ENCODE measurements at places on chromosomes 4 and X.

DNA sequence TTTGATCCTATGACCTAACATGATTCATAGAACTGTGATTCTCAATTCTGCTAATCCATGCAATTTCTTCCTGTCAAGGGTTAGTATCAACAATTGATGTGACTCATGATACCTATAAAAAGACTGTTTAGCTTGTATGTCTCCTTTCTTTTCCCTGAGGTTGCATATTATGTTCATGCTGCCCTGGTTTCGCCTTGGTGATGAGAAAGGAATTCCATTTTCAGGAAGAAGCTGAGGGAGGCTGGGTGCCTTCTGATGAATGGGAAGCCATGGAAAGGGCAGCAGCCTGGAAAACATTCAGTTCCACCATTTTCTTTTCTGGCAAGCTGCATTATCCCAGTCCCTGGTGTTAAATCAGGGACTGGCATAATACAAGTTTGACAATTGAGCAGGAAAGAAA, 976.5 kb downstream of the RPA4 start:
- no peak for DNase-seq

DNA sequence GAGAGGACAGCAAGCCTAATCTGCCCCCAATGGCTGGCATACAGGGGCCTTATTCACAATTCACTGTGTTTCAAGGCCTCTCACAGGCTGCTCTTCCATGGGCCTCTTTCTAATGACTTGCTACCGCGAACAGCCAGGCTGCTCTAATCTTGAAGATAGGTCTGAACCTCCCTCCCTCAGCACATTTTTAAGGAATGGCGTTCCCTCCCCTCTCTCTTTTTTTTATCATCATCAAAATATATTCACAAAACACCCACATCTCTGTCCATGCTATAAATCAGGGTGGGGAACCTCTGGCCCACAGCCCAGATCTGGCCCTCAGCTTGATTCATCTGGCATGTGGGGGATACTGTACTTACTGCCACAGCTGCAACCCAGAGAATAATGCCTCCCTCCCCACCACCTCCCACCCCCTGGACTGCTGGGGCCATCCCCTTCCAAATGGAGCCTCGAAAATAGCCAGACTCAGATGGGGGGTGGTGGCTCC, 76.2 kb upstream of the PLAC1 start:
- no peak for DNase-seq

- DNase-seq, result no peak
Observed at GRCh38 chr4:140372751-140373327, 607 bp upstream of the SCOC start.

DNA sequence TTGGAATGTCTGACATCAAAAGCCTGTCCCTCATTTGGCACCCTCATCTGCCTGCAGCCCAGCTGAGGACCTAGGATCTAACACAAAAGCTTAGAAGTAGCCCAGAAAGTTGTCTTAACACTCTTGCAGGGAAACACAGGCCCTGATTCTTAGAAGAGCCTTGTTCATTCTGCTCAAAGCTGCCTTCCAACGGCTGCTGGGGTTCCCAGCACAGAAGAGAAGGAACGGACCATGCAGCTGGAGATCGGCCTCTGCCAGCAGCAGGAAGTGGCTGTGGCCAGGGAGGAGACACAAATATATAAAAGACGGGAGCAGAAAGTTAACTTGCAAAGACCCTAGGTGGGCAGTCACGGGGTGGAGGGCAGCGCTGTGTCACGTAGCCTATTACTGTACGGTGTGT, 20.4 kb downstream of the PRPS2 start:
- DNase-seq, result no peak

- DNase-seq, result no peak
Observed at GRCh38 chr4:144820728-144821085, 174.8 kb downstream of the HHIP start.

- no peak for DNase-seq
Observed at GRCh38 chrX:10990976-10991375, 120.2 kb upstream of the HCCS start.

DNA sequence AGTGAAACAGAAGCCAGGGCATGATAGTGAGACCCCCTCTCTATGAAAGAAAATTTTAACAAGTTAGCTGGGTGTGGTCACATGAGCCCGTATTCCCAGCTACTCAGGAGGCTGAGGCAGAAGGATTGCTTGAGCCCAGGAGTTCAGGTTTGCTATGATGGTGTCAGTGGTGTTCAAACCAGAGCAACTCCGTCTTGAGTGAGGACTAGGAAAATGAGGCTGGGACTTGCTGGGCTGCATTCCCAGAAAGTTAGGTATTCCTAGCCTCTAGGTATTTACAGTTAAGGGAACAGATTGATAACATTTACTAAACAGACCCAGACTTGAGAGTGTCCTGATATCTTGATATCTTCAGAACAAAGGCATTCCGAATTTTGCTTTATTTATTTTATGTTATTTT, 37.0 kb upstream of the NOCT start:
- DNase-seq, result no peak

DNA sequence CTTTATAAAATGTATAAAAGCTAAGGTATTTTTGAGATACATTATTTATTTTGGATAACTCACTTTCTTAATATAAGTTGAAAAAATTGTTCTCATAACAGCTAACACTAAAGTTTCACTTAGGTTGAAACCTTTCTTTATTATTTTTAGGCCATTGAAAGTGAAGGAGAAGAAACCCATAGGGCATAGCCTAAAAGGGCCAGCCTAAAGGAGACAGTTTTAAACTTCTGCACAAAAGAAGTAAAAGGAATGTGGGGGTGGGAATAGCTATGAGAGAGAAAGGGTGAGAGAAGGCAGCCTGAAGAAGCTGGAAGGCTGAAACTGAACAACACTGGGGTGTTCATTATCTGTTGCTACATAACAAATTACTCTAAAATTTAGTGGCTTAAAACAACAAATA, 57.6 kb upstream of the RAPGEF2 start:
- DNase-seq, result no peak

DNA sequence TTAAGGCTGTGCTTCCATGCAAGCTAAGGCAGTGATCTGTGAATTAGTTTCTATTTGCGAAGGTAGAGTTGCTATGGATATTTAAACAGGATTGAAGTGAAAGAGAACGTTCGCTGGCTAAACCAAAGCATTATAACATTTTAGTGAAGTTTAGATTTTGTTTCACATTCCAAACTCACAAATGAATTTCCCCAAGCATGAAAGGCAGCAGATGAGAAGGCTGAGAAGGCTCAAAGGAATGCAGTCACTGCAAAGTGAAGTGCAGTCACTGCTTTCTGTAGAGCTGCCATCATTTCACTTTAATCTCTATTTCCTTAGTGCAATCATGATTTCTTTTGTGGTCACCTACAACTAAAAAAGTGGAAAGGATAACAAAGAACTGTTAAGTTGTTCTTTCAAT, 334.7 kb upstream of the NR3C2 start:
- DNase-seq, result no peak

- no peak for DNase-seq
Observed at GRCh38 chr4:79174490-79175252, 151.2 kb downstream of the NAA11 start.

- no peak for DNase-seq
Observed at GRCh38 chrX:78754917-78755316, 7.4 kb downstream of the LPAR4 start.

GRCh38 chr4:64399313-64400109, 9.7 kb downstream of the TECRL start:
- DNase-seq, result no peak

DNA sequence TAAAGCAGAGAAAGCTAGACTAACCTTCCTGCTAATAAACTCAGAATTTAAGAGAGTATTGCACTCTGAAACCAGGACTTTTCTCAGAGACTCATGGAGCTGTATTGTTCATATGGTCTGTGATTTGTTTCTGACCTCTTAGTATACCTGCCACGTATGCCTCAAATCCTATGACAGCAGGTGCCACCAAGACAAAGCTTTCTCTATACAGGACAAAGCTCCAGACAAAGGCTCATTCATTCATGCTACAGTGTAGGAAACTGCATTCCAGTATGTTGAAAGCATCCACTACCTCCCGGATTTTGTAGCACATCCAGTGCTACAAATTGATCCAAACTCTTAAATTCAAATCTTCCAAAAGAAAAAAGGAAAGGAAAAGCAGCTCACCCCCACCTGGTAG, 178.3 kb downstream of the CHIC2 start:
- no peak for DNase-seq

GRCh38 chrX:42754115-42754514, 23.8 kb downstream of the PPP1R2C start:
- no peak for DNase-seq

DNA sequence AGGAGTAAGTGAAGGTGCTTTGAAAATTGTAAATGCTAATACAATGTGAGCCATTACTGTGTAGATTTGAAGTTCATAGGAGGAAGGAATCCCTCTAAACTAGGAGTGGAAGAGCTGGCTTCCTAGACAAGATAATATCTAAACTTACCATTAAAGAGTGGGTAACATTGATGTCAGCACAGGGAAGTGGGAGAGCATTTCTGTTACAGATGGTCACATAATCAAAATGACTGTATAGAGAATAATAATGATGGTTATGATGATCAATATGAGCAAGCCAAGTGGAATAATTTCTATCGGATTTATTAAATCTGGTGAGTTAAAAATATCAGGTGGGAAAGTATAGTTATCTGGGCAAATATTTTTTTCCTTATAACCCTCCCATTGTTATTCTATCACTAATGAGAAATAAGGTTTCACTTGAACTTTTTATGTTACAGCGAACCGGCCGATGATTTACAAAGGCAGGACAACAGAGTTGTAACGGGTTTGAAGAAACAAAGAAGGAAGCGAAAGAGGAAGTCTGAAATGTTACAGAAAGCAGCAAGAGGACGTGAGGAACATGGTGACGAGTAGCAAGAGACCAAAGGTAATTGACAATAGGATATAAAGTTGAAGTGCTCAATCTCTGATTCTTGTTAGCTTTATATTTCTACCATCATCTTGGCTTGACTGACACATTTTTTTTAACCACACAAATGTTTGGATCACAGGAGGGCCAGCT, 43.5 kb downstream of the FMR1NB start:
- DNase-seq, result no peak

- no peak for DNase-seq
Observed at GRCh38 chr4:113106108-113106507, 56.7 kb downstream of the ANK2 start.

DNA sequence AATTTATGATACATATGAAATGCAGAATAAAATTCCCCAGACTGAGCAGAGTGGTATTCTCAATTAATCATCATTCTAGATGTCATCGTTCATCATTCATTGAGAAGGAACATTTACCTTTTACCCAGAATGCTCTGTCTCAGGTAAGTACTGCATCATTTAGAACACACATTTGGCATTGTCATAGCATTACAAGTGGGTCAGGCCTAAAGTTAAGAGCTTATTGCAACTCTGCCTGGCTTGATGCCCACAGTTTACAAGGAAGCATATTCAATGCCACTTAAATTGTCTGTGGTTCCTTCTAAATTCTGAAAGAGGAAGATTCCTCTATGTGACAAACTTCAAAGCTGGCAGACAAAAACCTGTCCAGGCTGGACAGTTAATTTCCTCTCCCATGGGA, 87.3 kb downstream of the CAMK2D start:
- DNase-seq, result no peak

DNA sequence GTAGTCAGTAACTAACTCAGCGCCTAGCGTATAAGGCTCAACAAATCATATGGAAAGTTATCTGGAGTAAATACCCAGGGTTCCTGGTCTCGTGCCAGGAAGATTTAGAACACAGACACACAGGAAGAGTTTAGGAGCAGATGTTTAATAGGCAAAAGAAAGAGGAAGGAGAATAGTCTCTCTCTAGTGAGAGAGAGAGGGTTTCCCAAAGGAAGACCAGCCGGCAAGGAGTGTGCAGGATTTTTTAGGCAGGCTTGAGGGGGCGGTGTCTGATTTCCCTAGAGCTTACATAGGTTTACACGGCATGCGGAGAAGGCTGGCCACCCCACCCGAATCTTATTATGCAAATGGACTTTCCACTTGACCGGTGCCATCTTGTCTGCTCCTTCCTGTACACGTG, 284.0 kb upstream of the FRG1 start:
- DNase-seq, result no peak

All from endothelial cell (in vitro differentiated cells).